Right lobe of liver (tissue), 6 donors: ENCODE measurements at places on chromosomes 3 and 15. TPM values are rescaled to one million over a fixed set of nuclear protein-coding genes. Genes with fewer than 3 reads are reported as not detected.

- no peaks in the 10 kb centered on the region for H3K27me3 ChIP-seq
- no peak for DNase-seq
- H3K36me3 ChIP-seq: no peaks in the 10 kb centered on the region
Observed at GRCh38 chr15:90561344-90562244, 31.9 kb downstream of the CRTC3 start.

DNA sequence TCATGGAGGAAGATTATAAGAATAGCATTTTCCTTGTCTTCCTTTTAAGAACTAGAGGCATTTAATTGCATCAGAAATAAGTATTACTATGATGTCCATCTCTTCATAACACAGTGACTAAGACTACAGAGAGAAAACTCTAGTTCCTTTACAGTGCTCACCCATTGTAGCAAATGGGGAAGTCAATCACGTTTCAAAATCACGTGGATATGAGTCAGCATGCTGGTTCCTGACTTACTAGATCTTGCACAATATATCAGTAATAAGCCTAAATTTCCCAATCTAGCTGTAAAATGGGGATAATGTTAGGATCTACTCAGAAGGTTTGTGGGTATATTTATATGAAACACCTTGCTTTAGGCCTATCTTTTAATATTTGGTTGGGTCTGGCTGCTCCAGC is 254.8 kb upstream of the EOMES start:
- no peaks in the 10 kb centered on the region for H3K36me3 ChIP-seq
- no peak overlapping the region for H3K4me3 ChIP-seq
- H3K27ac ChIP-seq: no peak overlapping the region
- no peak for DNase-seq

AP4E1 gene
- 4.3 TPM for total RNA-seq

DNA sequence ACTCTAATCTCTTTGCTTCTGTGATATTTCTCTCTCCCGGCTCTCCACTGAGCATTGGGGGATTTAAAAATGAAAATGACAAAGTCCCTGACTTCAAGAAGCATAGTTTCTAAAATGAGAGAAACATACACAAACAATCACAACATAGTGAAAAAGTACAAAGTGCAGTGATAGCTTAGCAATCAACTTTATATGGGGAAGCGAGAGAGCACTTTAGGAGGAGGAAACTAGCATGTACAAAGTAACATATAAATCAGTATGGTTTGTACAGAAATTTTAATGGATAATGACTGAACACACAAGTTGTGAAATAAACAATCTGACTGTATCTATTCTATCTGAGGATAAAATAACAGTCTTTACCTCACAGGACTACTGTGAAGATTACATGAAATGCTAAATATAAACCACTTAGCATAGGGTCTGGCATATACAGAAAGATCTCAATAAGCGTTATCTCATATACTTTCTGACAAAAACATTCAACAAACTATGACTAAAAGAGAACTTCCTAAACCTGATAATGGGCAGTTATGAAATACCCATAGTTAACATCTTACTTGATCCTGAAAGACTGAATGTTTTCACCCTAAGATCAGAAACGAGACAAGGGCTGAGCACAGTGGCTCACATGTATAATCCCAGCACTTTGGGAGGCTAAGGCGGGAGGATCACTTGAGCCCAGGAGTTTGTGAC is 61.2 kb downstream of the PEAK1 start:
- no peak overlapping the region for H3K27ac ChIP-seq
- DNase-seq: no peak
- H3K4me1 ChIP-seq: no peaks in the 10 kb centered on the region
- H3K27me3 ChIP-seq: no peaks in the 10 kb centered on the region

GRCh38 chr3:144317961-144318360 is 346.3 kb downstream of the DIPK2A start:
- H3K27me3 ChIP-seq: no peaks in the 10 kb centered on the region
- H3K4me1 ChIP-seq: no peaks in the 10 kb centered on the region
- no peak overlapping the region for H3K4me3 ChIP-seq
- DNase-seq: no peak
- H3K27ac ChIP-seq: no peak overlapping the region

CFAP100 gene
- total RNA-seq: not detected

CPLX3 gene
- total RNA-seq: not detected

SOX2 gene
- total RNA-seq: not detected

- no peak for DNase-seq
- H3K36me3 ChIP-seq: no peaks in the 10 kb centered on the region
- no peaks in the 10 kb centered on the region for H3K4me1 ChIP-seq
Observed at GRCh38 chr3:46395766-46396530, 10.9 kb downstream of the CCR5AS start.

PPARG gene
- total RNA-seq: 13.2 TPM
